ENCODE measurements at places on chromosomes 3 and 15.

- DNase-seq = no peak
Observed at GRCh38 chr15:68775671-68776476, 44.8 kb downstream of the ANP32A start.

DNA sequence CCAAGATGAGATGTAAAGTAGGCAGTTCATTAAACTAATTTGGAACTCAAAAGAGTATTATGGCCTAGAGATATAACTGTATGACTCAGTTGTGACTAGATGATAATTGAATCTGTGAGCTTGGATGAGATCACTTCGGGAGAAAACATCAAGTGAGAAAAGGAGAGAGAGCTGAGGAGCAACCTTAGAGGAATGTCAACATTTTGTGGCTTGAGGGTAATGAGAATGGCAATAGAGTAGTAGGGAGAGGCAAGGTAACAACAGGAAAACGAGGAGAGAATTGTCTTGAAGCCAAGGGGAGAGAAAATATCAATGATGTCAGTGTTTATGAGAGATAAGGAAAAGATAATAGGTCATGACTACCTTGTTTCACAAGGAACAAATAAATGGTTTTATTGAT, 580.2 kb downstream of the NLGN1 start:
- DNase-seq = no peak

- DNase-seq = peak; percentile 71
Observed at GRCh38 chr3:69200384-69201068, 78.1 kb upstream of the LMOD3 start.

DNA sequence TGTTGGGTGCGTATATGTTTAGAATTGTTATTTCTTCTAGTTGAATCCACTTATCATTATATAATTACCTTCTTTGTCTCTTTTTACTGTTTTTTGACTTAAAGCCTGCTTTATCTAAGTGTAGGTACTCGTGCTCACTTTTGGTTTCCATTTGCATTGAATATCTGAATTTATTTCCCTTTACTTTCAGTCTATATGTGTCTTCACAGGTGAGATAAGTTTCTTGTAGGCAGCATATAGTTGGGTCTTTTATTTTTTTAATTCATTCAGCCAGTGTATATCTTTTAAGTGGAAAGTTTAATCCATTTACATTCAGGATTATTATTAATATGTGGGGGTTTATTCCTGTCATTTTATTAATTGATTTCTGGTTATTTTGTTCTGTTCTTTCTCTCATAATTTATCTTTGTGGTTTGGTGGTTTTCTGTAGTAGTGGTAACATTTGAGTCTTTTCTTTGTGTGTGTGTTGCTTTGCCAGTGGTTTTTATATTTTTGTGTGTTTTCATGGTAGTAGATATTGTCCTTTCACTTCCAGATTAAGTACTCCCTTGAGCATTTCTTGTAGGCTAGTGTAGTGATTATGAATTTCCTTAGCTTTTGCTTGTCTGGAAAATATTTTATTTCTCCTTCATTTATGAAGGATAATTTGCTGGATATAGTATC, 27.3 kb downstream of the STT3B start:
- no peak for DNase-seq

GRCh38 chr15:60695713-60696522, 217.0 kb upstream of the ICE2 start:
- peak; percentile 86 for DNase-seq

DNA sequence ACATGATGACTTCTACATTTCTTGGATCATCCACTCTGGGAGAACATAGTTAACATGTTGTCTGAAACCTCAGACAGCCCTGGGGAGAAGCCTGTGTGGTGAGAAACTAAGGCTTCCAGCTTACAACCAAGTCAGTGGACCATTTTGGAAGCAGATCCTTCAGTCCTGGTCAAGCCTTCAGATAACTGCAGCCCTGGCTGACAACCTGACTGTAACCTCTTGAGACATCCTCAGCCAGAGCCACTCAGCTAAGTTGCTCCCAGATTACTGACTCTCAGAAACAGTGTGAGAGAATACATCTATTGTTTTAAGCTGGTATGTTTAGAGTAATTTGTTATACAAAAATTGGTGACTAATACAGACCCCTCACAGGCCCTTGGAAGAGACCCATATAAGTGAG, 50.9 kb upstream of the KPNA4 start:
- DNase-seq = no peak

DNA sequence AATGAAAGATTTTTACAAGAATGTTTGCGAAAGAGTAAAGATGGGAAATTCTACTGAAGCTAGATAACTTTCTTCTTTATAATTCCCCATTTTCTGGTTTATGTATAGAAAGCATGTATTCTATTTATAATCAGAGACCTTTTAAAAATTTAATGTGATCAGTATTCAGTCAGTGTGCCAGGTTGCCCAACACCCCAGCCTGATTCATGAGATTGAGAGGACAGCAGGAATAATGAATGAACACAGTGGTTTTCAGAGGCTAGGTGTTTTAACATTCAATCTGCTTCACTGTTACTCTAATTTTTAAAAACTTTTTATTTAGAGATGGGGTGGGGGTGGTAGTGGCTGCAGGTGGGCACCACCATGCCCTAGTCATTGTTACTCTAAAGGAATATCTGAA, 4.7 kb downstream of the WWTR1 start:
- DNase-seq = no peak

- no peak for DNase-seq
Observed at GRCh38 chr3:71565316-71565715, 18.2 kb downstream of the FOXP1 start.

- DNase-seq = no peak
Observed at GRCh38 chr3:196012941-196013476, 68.9 kb downstream of the TFRC start.

DNA sequence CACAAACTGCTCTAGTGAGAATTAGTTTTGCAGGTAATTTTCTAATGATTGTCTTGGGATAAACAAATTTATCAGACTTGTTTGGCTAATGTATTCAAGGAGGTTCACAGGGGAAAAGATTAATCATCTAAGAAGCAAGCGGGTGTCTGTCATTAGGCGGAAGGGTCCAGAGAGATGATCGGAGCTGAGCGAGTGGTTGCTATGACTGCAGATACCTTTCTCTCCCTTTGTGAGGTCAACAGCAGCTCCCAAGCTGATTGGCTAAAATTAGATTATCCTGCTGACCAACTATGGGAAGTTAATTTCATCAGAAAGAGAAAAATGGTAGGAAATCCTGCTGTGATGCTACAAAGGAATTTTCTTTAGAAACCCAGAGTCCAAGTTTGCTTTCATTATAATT, 276.0 kb downstream of the SOX2 start:
- no peak for DNase-seq

DNA sequence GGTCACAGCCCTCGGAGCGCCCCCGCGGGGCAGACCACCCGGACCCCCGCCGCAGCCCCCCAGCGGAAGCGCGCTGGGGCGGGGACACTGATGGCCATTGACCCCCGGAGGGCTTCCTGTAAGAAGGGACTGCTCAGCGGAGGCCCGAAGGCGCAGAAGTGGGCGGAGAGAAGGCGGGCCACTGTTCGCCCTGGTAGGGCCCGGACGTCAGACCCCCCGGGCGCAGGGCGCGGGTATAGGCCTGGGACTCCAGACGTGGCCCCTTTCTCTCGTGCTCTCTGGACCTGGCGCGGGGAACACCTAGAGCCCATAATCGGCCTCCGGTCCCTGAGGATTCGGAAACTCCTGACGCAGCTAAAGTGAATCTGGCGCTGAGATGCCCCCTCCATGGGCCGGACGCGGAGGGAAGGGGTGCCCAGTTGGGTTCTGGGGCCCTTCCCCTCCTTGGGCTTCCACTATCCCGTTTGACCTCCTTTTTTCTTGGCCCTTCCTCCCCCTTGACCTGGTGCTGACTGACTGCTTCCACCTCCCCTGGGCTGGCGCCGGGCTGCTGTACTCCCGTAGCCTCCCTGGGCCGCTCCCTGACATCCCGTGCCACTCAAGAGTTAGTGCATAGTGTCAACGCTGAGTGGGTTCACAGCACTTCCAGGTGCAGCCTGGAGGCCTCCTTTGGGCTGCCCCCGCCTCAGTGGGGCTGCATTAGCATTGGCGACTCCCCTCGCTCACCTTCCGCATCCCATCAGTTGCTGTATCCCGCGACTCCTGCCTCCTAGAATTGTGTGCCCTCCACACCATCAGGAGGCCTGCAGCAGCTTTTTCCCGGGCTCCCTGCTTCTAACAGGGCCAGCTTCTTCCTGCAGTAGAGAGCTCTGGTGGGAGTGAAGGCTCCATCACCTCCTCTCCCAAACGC, 694 bp downstream of the ABTB1 start:
- no peak for DNase-seq

DNA sequence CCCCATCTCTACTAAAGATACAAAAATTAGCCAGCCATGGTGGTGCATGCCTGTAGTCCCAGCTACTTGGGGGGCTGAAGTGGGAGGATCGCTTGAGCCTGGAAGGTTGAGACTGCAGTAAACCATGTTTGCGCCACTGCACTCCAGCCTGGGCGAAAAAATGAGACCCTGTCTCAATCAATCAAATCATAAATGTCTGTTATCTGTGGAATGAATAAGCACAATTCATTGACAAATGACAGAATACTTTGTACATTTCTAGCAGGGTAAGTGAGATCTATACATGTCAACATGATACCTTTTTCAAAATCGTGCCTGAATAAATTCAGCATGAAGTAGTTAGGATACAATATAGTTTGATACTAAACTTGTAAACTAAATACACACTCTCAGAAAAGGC, 181.2 kb downstream of the FOXP1 start:
- DNase-seq = no peak
